ENCODE measurements at places on chromosomes 4 and X.

DNA sequence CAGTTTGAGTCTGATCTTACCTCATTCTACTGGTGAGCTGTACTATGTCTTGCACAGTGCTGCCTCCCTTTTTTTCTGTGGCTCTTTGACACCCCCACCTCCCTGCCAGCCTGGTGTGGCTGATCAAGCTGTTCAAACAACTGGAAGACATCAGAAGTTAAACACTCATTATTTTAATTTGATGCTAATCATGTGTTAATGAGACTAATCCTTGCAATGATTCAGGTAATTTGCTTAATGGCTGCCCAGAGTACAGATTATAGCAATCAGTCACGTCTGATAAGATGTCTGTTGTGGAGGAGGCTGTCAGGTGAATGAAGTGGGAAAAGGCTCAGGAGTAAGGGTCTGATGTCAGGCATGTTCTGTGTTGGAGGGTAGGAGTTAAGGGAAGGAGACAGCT is 87.4 kb upstream of the GK2 start:
- no peak for DNase-seq

- DNase-seq: peak; percentile 40
Measured at GRCh38 chr4:169079942-169080827, 70.1 kb upstream of the CBR4 start.

GRCh38 chrX:139930916-139931645 is 1.8 kb downstream of the ATP11C start:
- DNase-seq: peak; percentile 8

GRCh38 chrX:148047200-148047599 is 66.1 kb downstream of the FMR1NB start:
- no peak for DNase-seq

DNA sequence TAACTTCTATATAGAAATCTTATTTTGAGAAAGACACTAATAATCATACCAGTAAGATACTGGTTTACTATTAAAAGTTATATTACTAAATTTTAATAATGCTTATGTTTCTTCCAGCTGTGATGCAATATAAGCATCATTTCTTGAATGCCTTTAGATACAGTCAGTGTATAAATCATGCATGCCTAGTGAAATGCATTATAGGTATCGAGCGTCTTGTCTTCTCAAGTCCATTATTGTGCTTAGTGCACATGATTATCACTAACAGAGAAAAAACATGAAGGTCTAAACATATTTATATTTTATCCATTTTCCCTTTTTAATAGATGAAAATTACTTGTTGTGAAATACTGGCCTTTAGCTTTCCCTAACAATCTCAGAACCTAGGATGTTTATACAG is 1021.5 kb upstream of the AGA start:
- no peak for DNase-seq

DNA sequence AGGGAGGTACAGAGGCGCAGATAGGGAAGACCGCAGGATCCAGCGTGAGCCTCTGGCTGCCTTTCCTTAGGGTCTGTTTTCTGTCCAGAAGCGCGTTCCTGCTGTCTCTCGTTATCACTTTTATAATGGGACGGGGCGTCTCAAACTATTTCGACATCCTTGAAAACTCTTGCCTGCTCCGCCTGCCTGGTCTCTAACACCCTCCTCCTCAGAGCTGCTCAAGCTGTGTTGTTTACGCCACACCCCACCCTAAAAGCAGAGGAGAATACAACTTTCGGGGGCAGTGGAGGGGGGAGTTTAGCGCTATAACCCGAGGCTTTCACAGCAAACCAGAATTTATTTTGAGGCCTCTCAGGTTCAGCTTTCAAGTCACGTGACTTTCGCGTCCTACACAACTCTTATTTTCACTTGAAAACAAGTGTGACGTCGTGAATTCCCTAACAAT is 646 bp upstream of the FAM3A start:
- DNase-seq: no peak

DNA sequence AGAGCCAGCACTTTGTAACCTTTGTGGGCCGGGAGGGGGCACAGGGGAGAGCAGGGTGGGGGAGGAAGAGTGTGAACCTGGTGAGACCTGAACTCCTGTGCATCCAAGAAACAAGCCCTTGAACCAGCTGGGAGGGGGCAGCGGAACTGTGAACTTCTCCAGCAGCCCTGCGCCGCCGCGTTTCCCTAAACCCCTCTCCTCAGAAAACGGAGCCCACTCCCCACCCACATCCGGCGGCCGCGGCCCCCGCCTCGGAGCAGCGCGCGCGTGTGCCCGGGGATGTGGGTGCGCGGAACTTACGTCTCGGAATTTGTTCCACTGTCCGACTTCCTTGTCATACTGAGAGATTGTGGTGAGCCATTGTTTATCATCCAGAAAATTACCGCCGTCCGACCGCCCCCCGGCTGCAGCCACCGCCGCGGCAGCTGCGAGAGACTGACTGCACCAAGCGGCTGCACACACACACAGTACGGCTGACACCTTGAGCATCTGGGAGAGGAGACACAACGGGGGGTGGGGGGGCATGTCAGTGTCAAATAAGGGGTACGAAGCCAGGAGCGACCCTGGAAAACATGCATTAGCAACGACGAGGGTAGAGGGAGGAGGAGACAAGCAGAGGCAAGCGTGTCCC is 494 bp downstream of the SPOCK3 start:
- no peak for DNase-seq

GRCh38 chrX:119809185-119809666 is 17.8 kb upstream of the RPL39 start:
- no peak for DNase-seq

DNA sequence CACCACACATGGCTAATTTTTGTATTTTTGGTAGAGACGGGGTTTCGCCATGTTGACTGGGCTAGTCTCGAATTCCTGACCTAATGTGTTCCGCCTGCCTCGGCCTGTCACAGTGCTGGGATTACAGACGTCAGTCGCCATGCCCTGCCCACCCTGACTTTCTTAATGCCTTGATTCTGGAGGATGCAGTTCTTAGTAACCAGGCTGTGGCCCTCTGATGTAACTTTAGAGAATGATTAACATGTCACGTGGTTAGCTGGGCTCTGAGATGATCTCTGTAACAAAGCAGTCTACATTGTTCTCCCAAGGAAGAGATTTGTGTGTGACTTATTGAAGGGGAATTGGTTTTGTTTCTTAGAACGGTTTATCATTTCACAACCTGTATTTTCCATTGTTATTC is 30.6 kb downstream of the ANK2 start:
- no peak for DNase-seq

- DNase-seq: no peak
Measured at GRCh38 chrX:133660281-133660680, 245.0 kb upstream of the GPC4 start.

DNA sequence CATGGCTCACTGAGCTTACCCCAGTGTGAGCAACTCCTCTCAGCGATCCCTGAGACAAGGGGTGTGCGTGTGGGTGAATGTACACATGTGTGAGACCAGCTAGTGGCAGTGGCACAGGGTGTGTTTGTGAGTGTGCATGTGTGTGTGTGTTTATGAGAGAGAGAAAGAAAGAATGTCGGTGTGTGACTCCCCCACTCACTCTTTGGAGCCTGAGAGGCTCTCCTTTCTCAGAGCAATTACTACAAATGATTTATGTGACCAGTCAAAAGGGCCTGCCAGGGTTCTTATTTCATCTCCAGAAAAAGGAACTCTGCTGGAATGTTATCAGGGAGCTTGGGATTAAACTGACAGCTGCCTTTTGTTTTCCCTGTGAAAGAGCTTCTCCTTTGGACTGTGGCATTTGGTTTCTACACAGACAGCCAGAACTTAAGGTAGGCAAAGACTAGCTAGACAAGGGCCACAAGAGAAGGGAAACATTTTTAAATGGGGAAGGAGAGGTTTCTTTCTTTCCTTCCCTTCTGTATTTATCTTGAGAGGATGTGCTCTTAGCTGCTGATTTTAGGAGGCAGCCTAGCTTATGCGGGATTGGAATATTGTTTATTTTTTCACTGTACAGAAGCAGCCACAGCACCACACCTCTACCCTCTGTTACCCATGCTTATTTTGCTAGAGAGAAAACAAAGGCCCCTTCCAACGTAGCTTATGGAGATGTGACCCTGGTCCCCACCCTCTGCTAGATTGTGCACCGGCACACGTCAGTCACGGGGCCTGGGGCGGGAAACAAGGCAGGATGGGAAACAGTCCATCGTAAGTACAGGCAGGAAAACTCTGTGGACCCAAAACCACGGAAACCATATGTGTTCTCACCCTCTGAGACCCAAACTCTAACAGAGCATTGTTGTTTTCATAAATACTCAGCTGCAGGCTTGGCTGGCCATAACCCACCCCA is 143.5 kb downstream of the MGST2 start:
- no peak for DNase-seq

DNA sequence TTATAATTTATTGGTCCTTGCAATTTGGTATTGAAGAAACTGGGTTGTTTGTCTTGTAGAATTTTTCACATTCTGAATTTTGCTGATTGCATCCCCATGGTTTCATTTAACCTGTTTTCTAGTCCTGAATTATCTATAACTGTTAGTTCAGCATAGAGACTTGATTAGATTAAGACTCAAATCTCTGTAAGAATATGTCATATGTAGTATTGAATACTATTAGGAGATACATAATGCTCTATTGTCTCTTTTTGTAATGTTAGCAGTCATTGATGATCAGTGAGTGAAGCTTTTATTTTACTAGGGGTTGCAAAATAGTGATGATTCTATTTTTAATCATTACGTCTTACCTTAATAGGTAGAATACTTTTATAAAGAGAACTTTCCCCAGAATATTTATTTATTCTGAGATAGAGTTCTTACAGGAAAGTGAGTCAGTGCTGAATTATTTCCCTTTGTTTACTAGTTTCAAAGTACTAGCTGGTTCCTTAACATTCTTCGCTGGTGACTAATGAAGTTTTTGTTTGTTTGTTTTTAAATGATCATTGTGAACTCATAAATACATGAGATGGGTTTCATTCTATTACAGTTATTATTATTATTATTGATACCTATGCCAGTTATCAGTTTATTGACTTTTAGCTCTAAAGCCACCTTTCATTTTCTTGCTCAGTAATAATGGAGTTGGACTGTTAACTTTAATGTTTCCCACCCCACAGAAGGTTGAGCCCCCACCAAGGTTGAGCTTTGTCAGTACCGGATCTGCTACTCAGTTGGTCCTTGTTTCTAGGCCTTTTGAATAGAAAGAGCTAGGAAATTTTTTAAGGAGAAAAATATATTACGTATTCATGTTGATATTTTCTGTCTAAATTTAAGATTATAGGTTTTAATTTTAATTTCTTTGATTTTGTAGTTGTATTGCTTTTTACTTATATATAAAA is 102.3 kb downstream of the LARP1B start:
- no peak for DNase-seq

DNA sequence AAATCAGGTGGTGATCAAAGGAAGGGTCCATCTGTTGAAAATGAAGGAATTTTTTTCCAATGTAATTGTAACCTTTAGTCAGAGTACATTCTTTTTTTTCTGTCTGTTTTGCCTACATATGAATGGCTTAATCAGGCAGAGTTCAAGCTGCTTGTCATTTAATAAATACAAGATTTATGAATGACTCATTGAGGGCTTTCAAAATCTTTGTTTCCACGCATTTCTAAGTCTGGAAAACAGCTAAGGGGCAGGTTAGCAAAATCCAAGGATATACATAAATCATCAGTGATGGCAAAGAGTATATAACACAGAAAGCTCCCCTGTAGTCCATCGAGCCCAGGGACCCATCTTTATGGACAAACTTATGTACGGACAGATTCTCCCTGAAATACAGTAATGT is 1.8 kb downstream of the CA5B start:
- DNase-seq: no peak

- DNase-seq: no peak
Measured at GRCh38 chr4:150874338-150875226, 140.5 kb downstream of the LRBA start.

- DNase-seq: no peak
Measured at GRCh38 chr4:56953680-56954520, 23.5 kb downstream of the NOA1 start.

- no peak for DNase-seq
Measured at GRCh38 chr4:184457535-184458249, 16.7 kb downstream of the IRF2 start.

GRCh38 chrX:150688911-150689451 is 4.2 kb upstream of the MTMR1 start:
- DNase-seq: no peak

DNA sequence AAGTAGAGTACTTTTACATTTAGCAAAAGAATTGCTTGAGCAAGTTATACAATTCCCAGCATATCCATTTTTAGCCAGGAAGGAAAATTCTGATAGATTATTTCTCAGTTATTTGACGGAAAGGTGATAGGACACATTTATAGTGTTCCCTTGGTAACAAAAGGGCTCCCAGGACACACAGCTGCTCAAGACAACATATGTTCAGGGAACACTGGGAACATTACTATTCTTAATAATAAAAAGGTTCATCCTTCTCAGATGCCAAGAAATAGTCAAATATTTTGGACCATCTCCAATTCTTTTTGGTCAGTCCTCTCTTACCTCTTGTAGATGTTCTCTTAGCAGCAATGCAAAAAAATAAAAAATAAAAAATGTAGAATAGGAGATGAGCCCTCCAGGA is 66.8 kb upstream of the SMAD1 start:
- no peak for DNase-seq

DNA sequence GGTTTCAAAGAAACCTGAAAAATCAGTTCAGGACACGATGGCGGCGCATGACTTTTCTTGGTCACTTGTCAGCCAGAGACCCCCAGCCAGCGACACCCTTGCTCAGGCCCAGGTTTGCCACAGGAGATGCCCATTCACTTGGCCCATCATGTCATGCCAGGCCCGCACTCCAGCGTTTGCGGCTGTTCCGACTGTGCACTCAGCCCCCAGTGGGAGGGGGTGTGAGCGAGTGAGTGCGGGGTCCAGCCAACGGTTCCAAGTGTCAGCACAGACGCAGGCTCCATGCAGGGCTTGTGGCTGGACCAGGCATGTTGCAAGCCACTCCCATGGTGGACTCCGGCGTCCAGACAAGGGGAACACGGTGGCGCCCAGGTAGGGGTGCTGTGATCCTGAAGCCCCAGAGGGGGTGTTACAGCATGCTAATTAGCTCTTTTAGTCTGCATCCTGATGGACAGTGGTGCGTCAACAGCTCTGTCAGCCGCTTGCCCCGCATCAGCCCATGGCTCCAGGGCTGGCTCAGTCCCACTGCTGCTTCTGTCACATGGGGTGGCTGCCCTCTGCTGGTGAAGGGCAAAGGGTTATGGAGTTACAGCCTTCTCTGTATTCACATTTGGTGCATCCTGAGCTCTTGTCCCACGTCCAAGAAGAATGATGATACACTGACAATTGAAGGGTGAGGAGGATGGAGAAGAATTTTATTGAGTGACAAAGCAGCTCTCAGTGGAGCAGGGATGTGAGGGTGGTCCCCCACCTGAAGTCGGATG is 3.7 kb upstream of the MAEA start:
- no peak for DNase-seq

DNA sequence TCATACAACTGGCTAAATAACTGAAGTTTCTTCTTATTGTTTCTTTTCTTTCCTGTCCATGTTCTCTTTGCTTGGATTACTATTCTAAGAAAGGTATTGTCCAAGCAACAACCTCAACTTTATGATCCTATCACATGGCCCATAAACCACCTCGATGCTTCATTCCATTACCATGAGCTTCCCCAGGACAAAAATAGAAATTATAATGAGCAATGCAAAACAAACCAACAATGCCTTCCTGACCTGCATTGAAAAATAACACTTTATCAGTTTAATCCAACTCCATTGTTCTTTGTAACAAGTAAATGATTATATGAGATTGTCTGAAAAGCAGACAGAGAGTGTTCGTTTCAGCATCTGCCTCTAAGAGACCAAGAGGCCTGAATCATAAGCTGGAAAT is 148.8 kb downstream of the HS6ST2 start:
- no peak for DNase-seq
